ENCODE measurements at places on chromosomes 2 and 18. TPM values are rescaled to one million over a fixed set of nuclear protein-coding genes. Genes with fewer than 3 reads are reported as not detected.

Gene HES6
- 36.3 TPM for total RNA-seq

Gene GREB1L
- total RNA-seq, result 0.31 TPM

Gene CRYGC
- not detected for total RNA-seq

Gene OBSL1
- 135 TPM for total RNA-seq

Gene CPO
- 1.9 TPM for total RNA-seq

Gene TMEM198
- total RNA-seq, result 11.0 TPM

Gene SH3BP4
- 39.4 TPM for total RNA-seq

DNA sequence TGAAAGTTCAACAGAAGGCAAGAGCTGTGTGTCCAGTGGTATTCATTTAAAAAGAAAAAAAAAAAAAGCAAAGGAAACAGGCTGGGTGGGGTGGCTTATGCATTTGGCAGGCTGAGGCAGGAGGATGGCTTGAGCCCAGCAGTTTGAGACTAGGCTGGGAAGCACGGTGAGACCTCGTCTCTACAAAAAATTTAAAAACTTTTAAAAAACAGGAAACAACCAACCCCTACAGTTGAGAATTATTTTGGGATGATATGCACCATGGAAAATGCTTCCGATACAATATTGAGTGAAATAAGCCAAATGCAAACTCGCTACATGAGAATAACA is 31.2 kb downstream of the PTPN18 start:
- no peaks in the 10 kb centered on the region for H3K4me1 ChIP-seq
- H3K36me3 ChIP-seq, result no peaks in the 10 kb centered on the region
- no peak overlapping the region for H3K4me3 ChIP-seq
- no peak overlapping the region for H3K27ac ChIP-seq
- DNase-seq, result no peak
- peaks cover 2% of the 10 kb centered on the region for H3K27me3 ChIP-seq

DNA sequence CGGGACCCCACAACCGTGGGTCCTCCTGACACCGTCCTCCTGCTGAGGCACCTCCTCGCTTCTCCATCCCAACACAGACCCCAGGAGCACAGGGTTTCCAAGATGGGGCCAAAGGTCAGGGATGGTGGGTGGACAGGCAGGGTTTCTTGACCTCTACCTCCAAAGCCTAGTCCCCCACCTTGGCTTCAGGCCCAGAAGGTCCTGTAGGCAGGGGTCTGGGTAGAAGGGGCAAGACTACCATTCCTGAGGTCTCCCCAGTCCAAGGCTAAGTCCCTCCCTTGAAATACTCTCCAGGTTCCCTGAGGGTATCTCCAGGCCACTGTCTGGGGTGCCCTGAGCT is 7.1 kb downstream of the CYP26B1 start:
- H3K27me3 ChIP-seq, result peaks cover 45% of the 10 kb centered on the region
- no peak for DNase-seq
- no peaks in the 10 kb centered on the region for H3K36me3 ChIP-seq
- no peak overlapping the region for H3K4me3 ChIP-seq
- no peak overlapping the region for H3K27ac ChIP-seq

DNA sequence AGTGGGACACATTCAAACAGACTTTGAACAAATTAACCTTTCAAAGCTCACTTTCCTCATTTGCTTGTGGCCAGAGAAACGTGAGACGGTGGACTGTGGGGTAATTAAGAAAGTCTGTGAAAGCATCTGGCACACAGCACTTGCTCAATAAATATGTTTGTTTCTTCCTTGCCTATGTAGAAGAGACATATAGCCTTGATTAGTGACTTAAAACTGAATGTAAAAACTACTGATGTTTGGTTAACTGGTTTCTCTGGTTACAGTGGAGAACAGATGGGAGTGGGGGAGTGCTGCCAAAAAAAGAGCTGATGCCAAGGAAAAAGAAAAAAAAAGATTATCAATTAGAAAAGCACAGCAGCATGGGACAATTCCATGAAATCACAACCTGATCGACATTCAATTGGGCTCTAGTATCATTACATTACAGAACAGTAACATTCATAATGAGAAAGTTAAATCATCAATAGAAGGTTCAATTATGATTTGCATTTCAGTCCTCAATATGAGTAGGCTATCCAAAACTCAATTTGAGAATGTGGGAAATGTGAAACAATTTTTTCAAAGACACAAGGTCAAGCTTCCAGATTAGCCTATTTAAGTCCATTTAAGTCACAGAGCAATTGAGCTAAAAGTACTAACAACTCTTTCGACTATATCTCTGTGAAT is 14.7 kb downstream of the CUL3 start:
- H3K4me3 ChIP-seq, result no peak overlapping the region
- no peak overlapping the region for H3K27ac ChIP-seq
- peaks cover 5% of the 10 kb centered on the region for H3K4me1 ChIP-seq
- no peak for DNase-seq

DNA sequence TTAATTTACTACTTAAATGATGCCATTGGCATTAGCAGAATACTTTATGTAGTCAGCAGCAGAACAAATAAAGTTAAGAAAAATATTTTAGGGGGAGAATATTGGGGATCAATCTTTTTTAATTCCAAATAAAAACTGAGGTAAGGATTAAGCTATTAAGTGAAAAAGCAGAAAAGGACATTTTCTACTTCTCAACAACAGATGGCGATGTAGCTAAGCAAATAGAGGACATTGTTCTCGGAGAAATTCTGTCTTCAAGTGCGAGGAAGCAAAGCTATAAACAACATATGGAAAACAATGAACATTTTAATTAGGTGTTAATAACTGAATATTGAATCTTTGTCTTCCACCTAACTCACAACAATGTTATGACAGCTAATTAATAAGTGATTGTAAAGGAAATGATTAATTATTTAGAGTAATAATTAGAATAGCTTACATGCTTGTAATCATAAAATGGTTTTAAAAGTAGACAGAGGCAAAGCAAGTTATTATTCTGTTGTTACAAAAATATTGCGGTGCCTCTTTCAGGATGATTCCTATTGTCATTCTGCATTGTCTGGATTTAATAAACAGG is 32.9 kb upstream of the CCDC93 start:
- no peak for DNase-seq
- no peaks in the 10 kb centered on the region for H3K36me3 ChIP-seq
- H3K4me3 ChIP-seq, result no peak overlapping the region
- H3K27ac ChIP-seq, result no peak overlapping the region
- no peaks in the 10 kb centered on the region for H3K4me1 ChIP-seq
- H3K27me3 ChIP-seq, result no peaks in the 10 kb centered on the region

- H3K4me3 ChIP-seq, result no peak overlapping the region
- peaks cover 15% of the 10 kb centered on the region for H3K4me1 ChIP-seq
- no peak for DNase-seq
- H3K27me3 ChIP-seq, result no peaks in the 10 kb centered on the region
- H3K36me3 ChIP-seq, result no peaks in the 10 kb centered on the region
These were observed 158.3 kb upstream of the NDUFV2 start for GRCh38 chr18:8943900-8944870.

GRCh38 chr2:101820519-101820918 is 123.0 kb downstream of the MAP4K4 start:
- DNase-seq, result no peak
- no peaks in the 10 kb centered on the region for H3K27me3 ChIP-seq
- no peaks in the 10 kb centered on the region for H3K4me1 ChIP-seq
- no peak overlapping the region for H3K4me3 ChIP-seq
- no peak overlapping the region for H3K27ac ChIP-seq

- no peak for DNase-seq
- no peaks in the 10 kb centered on the region for H3K4me1 ChIP-seq
- no peak overlapping the region for H3K27ac ChIP-seq
- H3K27me3 ChIP-seq, result no peaks in the 10 kb centered on the region
These were observed 251.0 kb downstream of the NDUFA10 start for GRCh38 chr2:239774142-239774462.

DNA sequence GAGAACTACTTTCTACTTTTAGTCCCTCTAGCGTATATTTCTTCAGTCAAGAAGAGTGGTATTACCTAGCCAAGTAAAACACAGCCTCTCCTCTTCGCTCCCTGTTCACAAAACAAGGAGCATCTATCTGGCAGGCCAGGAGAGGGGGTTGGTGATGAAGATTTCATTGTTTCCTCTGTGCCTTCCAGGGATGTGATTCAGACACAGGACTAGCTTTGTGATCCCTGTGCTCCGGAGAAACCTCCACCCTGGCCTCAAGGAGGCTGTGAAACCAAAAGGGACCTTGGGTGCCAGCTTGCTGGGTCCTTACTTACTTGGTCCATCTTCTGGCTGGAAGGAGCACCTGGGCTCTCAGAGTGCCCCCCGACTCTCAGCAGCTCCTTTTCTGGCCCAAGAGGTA is 5.7 kb downstream of the RHOB start:
- H3K36me3 ChIP-seq, result no peaks in the 10 kb centered on the region
- H3K27me3 ChIP-seq, result peaks cover 29% of the 10 kb centered on the region
- peaks cover 12% of the 10 kb centered on the region for H3K4me1 ChIP-seq
- H3K4me3 ChIP-seq, result no peak overlapping the region
- DNase-seq, result no peak

- no peak overlapping the region for H3K4me3 ChIP-seq
- no peak for DNase-seq
- H3K27me3 ChIP-seq, result no peaks in the 10 kb centered on the region
- H3K27ac ChIP-seq, result no peak overlapping the region
- no peaks in the 10 kb centered on the region for H3K36me3 ChIP-seq
These were observed 179.4 kb downstream of the ANTXR1 start for GRCh38 chr2:69192176-69192945.

- peaks cover 3% of the 10 kb centered on the region for H3K4me1 ChIP-seq
- H3K36me3 ChIP-seq, result no peaks in the 10 kb centered on the region
- DNase-seq, result no peak
- no peak overlapping the region for H3K27ac ChIP-seq
- no peaks in the 10 kb centered on the region for H3K27me3 ChIP-seq
These were observed 167.6 kb upstream of the SALL3 start for GRCh38 chr18:78812067-78812466.

- H3K36me3 ChIP-seq, result no peaks in the 10 kb centered on the region
- no peaks in the 10 kb centered on the region for H3K27me3 ChIP-seq
- peaks cover 3% of the 10 kb centered on the region for H3K4me1 ChIP-seq
- no peak for DNase-seq
- no peak overlapping the region for H3K27ac ChIP-seq
These were observed 182.0 kb downstream of the PRKCE start for GRCh38 chr2:45833301-45833967.

- 0 out of 2 replicates have a peak, but pooled peaks cover under 1% of the 10 kb centered on the region for H3K4me1 ChIP-seq
- H3K27ac ChIP-seq, result no peak overlapping the region
- no peaks in the 10 kb centered on the region for H3K27me3 ChIP-seq
- H3K4me3 ChIP-seq, result no peak overlapping the region
- H3K36me3 ChIP-seq, result no peaks in the 10 kb centered on the region
- no peak for DNase-seq
These were observed 48.0 kb upstream of the MGAT4A start for GRCh38 chr2:98778741-98779483.

- no peak for DNase-seq
- no peaks in the 10 kb centered on the region for H3K36me3 ChIP-seq
- H3K27me3 ChIP-seq, result no peaks in the 10 kb centered on the region
- no peaks in the 10 kb centered on the region for H3K4me1 ChIP-seq
- H3K27ac ChIP-seq, result no peak overlapping the region
These were observed 555.6 kb downstream of the CCDC85A start for GRCh38 chr2:56739413-56739812.
